Ureter (tissue), 1 donor: ENCODE measurements at places on chromosomes 1 and 21. TPM values are rescaled to one million over a fixed set of nuclear protein-coding genes. Genes with fewer than 3 reads are reported as not detected.

DNA sequence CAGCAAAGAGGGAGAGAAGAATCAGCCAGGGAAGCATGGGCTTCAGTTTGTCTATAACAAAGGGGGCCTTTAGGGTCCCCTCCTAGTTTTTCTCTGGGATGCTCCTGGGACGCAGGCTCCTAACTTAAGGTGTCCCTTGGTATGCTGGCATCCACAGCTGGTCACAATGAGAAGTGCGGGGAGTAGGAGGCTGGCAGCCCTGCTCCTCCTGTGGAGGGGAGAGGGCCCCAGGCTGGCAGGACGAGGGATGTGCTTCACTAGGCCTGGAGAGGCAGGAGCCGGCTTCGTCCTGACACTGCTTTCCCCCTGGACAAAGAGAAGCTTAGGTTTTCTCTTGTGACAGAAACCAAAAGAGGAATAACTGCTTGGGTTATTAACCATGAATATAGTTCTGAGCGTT lies 67.6 kb downstream of the NENF start:
- DNase-seq, result no peak

- no peak for DNase-seq
Observed at GRCh38 chr1:22323141-22323845, 128.4 kb upstream of the ZBTB40 start.

GRCh38 chr1:147891088-147891487 lies 11.5 kb upstream of the GJA8 start:
- DNase-seq, result no peak

The MROH7 gene
- 25.2 TPM for total RNA-seq

DNA sequence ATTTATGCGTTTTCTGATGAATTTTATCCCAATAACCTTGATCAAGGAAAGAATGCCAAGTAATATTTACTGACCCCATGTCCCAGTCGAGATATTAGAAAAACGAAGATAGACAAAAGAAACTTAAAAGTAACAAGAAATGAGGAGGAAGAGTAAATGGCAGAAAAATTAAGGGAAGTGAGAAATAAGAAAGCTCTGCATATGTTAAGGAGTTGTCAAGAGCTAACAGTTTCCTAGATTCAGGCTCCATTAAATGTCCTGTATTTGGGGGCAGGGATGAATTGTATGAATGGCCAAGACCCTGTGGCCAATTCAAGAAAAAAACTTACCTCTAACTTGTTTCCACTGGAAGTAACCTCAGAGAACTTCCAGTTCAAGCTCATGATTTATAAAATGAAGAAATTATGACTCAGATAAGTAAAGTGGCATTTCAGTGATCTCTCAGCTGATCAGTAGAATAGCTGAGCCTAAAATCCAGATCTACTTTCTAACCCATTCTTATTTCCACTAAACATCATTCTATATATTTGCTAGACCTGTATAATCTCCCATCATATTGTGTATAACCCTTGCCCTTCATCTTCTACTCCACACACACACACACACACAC lies 73.2 kb downstream of the ZC3H11B start:
- no peak for DNase-seq

DNA sequence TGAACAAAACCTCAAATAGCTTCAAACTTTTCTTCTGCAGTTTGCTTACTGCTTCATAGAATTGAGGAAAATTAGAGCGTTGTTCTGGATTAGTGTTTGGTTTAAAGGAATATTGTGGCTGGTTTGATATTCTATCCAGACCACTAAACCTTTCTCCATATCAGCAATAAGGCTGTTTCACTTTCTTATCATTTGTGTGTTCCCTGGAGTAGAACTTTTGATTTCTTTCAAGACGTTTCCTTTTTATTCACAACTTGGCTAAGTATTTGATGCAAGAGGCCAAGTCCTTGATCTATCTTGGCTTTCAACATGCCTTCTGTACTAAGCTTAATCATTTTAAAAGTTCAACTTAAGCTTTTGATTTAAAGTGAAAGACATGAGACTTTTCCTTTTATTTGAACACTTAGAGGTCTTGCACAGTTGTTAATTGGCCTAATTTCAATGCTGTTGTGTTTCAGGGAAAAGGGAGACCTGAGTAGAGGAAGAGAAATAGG lies 359.1 kb downstream of the S1PR1 start:
- no peak for DNase-seq

DNA sequence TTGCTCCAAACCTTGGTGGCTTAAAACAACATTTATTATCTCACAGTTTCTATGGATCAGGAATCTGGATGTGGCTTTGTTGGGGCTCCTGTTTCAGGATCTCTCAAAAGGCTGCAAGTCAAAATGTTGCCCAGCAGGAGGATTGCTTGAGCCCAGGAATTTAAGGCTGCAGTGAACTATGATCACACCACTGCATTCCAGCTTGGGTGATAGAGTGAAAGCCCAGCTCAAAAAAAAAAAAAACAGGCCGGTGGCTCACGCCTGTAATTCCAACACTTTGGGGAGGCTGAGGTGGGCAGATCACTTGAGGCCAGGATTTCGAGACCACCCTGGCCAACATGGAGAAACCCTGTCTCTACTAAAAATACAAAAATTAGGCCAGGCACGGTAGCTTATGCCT lies 30.0 kb downstream of the BCAS2 start:
- no peak for DNase-seq

DNA sequence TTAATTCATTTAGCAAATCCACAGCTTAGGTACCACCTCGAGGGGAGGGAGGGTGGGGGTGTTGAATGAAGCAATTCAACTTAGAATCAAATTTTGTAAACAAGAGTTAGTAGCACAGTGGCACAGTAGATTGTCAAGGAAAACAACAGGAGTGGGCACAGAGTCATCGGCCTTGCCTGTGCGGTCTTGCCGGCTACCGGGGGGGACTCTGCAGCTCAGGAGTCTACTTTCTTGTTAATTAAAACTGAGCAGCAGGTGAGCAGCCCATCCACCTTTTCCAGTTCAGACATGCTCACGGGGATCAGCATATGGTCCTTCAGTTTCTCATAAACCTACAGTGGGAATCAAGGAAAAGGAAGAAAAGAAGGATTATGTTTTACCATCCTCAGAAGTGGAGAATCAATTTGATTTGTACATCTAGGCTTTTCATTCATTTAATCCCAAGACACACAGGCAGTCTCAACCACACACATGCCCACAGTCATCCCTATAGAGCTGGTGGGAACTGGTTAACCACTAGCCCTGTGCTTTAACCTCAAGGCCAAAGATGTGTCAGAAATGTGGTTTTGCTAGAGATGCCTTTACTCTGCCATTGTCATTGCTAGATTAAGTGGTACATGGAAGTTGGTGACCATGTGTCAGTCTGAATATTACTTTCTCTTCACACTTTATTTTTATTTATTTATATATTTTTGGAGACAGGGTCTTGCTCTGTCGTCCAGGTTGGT lies 45.0 kb upstream of the BCL10 start:
- no peak for DNase-seq

GRCh38 chr1:101008229-101008834 lies 17.3 kb downstream of the DPH5 start:
- DNase-seq, result no peak

DNA sequence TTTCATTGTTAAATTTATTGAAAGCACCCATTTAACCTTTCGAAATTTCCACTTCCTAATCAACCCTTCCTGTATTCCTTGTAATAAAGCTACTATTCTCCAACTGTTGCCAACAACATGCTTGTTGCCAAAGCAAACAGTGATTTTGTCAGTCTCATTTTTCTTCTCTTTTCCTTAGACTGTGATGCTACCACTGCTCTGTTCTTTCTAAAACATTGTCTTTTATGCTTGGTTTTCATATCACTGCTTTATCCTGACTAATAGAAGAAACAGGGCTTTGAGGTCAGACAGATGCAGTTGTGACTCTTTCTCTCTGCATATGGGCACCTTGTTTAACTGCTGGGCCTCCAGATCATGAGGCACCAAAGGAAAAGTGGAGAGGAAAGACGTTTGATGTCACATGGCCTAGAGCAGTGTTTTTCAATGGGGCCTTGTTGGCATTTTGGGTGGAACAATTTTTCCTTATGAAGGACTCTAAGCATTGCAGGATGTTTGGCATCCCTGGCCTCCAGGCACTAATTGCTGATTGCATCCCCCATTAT lies 56.1 kb downstream of the HMCN1 start:
- DNase-seq, result no peak

DNA sequence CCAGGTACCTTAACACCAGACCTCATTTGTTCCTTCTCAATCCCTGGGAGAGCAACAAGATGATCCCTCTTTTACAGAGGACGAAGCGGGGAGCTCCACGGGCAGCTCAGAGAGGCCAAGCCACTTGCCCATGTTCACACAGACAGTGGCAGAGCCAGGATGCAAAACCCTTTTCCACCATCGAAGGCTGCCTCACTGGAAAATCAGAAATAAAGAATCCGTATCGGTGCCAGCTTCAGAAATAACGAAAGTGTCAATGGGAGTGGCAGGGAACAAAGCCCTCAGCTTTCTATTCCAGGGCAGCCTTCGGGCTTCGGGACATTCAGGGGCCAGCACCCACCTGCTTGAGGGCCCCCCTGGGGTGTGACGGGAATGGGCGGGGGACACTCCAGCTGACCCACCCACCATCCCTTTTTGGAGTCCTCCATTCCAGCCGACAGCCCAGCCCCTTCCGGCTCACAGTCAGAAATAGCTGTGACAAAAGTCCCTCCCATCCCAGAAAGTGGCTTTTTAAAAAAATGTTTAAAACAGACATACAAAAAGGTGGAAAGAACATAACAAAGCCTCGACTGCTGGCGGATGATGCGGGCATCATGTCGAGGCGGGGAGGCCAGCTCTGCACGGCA lies 6.0 kb downstream of the IFFO2 start:
- peak; percentile 77 for DNase-seq

The PLA2G2C gene
- not detected for total RNA-seq

The THEMIS2 gene
- total RNA-seq, result 10.7 TPM

DNA sequence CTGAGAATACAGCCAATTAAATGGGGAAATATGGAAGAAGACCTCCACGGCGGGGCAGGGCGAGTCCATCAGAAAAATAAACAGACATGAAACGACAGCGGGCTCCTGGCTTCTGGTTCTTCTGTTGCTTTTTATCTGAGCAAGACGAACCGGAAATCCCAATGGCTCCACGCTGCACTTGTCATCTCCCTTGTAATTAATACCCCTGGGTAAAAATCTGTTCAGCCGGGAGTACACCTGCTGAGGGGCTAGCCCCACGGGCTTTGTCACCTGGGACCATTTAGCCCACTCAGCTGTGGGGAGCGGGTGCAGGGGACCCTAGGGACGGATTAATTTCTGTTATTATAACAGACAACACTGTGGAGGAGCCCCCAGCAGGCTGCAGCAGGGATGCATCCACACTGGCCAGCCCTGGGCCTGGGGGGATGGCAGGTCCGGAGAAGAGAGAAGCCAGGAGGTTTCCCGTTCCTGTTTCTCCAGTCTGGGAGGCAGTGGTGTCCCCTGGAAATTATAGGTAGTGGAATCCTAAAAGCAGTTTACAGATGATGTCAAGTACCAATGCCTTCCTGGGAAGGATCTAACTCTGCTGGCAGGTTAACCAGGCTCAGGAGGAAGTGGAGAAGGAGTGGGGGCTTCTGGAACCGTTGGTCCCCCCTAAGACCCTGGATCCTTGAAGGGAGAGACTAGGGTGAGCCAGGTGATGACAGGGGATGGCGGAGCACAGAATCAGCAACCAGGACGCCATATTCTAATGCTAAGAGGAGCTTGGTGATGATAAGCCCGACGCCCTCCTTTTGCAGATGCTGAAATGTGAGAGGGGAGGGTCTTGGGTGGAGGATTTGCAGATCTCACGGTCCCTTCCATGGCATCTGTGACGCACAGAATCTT lies 566.1 kb downstream of the PTPRU start:
- no peak for DNase-seq

The PTPN7 gene
- 4.2 TPM for total RNA-seq

The HMCN1 gene
- total RNA-seq, result 4.7 TPM

The CASQ2 gene
- 18.7 TPM for total RNA-seq

GRCh38 chr1:29513357-29513756 lies 277.0 kb downstream of the PTPRU start:
- no peak for DNase-seq

The ANGEL2 gene
- 43.9 TPM for total RNA-seq

- no peak for DNase-seq
Observed at GRCh38 chr1:68180441-68181164, 51.7 kb downstream of the WLS start.

DNA sequence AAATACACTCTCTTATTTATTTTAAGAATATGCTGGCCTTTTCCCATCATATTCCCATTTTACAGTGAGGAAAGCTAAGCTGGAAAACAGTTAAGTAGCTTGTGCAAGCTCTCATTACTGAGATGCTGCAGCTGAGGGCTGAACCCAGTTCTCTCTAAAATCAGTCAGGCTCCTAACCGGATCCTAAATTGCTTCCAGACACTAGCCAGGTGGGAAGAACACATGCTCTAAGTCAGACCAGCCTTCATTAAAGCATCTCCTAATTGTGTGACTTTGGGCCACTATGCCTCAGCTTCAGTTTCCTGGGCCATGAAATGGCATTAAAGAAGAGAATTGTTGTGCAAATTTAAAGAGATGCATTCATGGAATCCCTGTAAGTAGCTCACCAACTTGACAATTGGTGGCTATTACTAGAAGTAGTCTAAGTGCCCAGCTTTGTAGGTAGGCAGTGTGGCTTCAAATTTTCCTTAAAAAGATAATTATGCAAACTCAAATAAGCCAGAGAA lies 228.4 kb downstream of the DAB1 start:
- DNase-seq, result no peak

DNA sequence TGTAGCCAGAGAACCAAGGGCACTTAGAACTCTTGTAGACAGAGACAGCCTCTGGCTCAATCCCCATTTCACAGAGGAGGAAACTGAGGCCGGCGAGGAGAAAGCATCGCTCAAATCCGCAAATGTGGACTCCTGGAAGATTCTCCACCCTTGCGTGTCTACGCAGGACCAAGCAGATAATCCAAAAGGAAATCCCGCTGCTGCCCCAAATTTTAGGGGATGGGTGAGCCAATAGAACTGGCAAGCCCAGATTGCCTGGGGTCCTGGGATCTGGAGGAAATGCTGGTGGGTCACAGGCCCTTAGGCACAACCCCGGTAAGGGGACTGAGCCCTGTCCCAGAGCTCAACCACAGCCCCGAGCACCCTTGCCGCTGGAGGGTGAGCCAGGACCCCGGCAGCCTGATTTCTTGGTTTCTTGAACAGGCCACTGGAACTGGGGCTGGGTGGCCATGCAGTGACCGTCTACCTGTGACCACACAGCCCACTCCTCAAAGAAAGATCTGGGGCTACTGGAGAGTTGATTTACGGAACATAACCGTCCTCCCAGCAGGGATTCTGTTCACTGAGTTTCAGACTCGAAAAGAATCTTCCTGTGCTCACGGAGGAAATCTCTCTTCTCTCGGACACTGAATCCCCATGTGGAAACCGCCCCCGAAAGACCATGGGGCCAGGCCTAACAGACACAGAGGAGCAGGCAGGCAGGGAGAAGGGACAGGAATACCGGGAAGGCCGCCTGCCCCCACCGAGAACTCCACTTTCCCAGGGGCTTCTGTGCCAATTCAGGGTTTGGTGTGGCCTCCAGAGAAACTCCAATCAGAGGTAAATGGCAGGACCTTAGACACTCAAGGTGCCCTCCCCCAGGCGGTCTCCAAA lies 238.4 kb downstream of the NPHP4 start:
- DNase-seq, result no peak

The ST6GALNAC3 gene
- 11.7 TPM for total RNA-seq

The CACNA1S gene
- not detected for total RNA-seq

The HEATR1 gene
- 56.3 TPM for total RNA-seq

- no peak for DNase-seq
Observed at GRCh38 chr1:147316968-147317367, 74.5 kb downstream of the CHD1L start.

GRCh38 chr1:115408533-115408932 lies 70.5 kb upstream of the NGF start:
- DNase-seq, result no peak
